Activated CD4-positive, alpha-beta T cell treated with anti-CD3 and anti-CD28 coated beads for 24 hours (primary cell): ENCODE measurements at places on chromosomes 11 and 22.

DNA sequence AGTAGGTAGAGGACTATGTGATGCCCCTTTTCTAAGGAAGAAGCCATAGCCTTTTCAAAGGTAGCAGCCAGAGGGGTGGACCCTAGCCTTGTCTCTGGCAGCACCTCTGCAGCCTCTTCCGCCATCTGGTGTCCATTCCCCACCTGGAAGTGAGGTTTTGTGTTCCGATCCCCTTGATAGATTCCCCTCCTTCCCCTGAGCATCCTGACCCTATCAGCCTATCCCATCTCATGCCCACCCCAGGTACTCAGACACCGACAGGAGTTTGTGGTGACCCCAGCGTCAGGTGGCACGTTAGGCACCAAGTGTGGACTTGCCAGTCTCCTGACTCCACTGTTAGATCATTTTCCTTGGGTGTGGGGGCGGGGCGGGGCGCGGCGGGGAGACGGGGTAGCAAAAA, 398 bp upstream of the FAM89B start:
- no peak for DNase-seq

DNA sequence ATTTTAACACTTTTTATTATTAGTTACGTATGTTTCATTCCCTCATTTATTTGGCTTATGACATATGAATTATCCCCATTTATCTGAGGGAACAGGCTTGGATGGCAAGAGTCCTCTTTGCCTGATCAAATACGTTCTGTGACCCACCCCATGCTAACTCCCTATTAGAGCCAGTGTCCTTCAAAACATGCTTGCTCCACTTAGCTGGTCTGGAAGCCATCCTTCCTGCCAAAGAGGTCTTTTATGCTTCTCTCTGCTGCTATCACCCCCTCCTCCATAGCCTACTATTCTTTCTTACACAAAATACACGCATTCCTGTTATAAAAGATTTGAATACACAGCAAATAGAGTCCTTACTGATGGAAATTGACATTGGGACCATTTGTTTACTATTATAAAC, 6.4 kb downstream of the COA4 start:
- no peak for DNase-seq

GRCh38 chr22:37225481-37225880, 13.2 kb upstream of the SSTR3 start:
- DNase-seq = no peak

DNA sequence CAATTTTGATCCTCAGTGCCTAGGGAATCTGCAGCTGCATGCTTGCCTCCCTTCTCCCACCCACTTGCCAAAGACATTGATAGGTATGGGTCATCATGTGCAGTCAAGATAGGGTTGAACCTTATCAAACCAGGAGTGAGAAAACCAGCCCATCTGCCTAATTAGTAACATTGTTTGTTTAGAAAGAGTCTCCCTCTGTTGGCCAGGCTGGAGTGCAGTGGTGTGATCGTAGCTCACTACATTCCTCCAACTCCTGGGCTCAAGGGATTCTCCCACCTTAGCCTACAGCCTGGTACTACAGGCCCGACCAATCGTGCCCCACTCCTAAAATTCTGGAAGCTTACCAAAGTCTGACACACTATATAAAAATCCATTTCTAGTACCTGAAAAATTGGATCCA, 4.6 kb downstream of the C11orf71 start:
- no peak for DNase-seq

DNA sequence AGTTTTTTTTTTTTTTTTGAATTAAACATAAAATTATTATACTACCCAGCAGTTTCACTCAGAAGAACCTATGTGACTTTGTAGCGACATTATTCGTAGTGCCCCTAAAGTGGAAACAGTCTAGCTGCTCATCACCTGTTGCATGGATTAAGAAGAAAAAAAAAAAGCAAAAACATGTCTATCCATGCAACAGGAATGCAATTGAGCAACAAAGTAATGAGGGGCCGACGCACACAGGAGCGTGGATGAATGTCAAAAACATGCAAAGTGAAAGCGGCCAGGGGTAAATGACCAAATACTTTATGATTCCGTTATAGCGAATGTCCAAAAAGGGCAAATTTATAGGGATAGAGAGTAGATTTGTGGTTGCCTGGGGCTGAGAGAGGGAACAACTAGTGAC, 16.3 kb downstream of the MYO18B start:
- DNase-seq = no peak
